Mesothelial cell of epicardium (in vitro differentiated cells): ENCODE measurements at places on chromosomes 12 and 14. TPM values are rescaled to one million over a fixed set of nuclear protein-coding genes. Genes with fewer than 3 reads are reported as not detected.

The SLCO1A2 gene
- 3.9 to 4.6 TPM (median 4.4 TPM) in 3 replicates for total RNA-seq

GRCh38 chr12:125512541-125513298 is 447.5 kb downstream of the AACS start:
- DNase-seq, result no peak

The STON2 gene
- 60.4 to 63.5 TPM (median 63.0 TPM) in 3 replicates for total RNA-seq

DNA sequence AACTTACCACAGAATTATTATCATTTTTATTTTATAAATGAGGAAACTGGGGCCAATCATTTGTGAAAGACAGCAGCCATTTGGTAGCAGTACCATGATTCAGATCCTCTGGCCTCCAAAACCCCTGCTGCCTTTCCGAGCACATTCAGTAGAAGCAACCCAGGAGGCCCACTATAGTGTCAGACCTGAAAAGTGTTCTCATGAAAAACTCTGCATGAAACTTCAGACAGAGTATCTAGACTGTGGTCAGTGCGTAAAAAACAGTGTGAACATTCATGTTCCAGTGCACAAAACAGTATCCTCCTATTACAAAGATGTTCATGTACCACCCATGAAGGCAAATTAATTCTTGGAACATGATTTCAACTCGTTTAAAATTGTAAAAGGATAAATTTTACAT is 112.0 kb downstream of the EPS8 start:
- DNase-seq, result no peak

- no peak for DNase-seq
Measured at GRCh38 chr12:49489720-49490119, 49.1 kb upstream of the KCNH3 start.
